ENCODE measurements at places on chromosomes 11 and 22.

GRCh38 chr11:26418386-26418912 lies 86.5 kb downstream of the ANO3 start:
- DNase-seq = no peak

GRCh38 chr11:118792570-118793124 lies 1.7 kb upstream of the DDX6 start:
- DNase-seq = peak; percentile 87

DNA sequence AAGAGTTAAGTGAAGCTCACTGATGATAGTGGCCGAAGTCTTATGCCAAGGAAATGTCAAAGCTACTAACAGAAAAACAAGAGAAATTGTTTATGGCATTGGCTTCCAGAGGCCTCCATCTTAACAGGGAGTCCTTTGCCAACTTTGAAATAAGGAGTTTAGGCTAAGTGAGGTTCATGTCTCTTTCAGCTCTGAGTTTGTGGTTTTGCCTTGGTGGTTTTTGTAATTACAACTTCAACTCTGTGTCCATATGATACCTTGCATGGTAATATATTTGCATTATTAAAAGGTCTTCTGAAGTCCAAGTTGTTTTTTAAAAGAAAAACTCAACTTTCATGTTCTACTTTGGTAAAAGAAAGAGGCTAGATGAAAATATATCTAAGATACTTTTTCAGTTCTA lies 31.4 kb upstream of the ANO5 start:
- DNase-seq = no peak

GRCh38 chr11:129968591-129969419 lies 33.8 kb downstream of the PRDM10 start:
- no peak for DNase-seq

- peak; percentile 71 for DNase-seq
Measured at GRCh38 chr11:2932850-2933251, 3.6 kb upstream of the PHLDA2 start.

DNA sequence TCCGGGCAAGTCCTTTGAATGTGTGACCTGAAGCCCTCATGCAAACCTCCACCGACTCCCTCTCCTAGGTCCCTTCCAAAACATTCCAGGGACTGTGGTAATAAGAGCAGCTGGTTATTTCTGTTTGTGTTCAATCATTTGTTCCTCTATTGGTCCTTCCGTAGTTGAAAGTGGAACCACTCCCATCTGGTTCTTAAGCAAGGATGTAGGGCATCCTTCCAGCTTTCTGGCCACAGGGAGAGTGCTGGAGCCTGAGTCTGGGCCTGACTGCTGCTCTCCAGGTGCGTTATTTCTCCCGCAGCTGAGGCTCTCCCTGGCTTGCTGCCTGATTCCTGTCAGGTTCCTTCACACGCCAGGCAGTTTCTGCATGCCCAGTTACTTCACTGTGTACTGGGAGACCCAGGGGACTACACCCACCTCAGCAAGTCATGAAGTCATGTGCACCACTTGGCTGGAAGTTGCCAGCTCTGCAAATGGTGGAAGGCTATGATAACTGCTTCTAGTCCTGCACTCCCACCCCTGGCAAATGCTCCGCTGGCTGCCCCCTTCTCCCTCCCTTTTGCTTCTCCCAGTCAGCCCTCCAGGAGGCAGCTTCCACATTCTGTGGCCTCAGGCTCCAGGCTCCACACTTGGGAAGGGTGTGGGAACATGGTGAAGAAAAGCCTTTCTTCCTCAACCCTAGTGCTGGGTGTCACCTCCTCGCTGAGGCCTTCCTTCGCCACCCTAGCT lies 4.0 kb upstream of the ALX4 start:
- DNase-seq = no peak

DNA sequence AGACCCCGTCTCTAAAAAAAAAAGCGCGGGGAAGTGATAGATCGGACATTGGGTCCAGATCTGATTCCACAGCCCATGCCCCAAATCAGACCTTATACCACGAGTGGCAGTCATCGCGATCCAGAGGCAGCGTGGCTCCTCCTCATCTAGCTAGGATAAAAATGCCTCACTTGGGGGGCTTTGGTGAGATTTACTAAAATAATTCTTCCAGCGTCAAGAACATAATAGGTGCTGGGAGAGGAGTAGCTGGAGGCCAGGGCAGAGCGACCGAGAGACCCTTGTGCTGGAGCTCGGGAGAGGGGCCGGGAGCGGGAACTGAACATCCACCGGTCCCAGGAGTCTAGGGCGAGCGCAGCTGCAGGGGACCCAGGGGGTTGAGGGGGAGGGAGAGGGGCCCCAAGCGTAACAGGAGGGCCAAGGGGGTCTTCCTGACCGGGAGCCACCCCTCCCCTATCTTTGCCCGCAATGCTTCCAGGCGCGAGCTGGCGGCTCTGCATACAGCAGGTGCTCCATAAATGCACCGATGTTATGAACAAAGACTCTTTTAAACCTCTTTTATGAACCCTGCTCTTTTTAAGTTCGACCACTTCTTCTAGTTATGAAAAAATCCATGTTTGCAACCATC lies 823 bp upstream of the CPT1A start:
- DNase-seq = no peak

- no peak for DNase-seq
Measured at GRCh38 chr11:117074119-117074518, 24.1 kb downstream of the SIK3 start.

GRCh38 chr22:39475902-39476301 lies 19.1 kb downstream of the MGAT3 start:
- DNase-seq = no peak

DNA sequence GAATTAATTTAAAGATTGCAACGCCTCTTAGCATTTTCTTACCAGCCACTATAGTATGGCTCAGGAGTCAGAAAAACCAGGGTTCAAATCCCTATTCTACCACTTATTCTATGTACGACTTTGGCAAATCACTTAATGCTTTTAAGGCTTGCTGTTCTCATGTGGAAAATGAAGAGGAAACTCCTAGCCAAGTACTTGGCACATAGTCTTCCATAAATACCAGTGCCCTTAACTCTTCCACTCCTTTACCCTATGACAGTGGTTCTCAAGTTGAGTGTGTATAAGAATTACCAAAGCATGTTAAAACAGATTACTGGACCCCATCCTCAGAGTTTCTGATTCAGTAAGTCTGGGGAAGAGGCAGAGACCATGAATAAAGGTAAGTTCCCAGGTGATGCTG lies 107.6 kb downstream of the RBFOX2 start:
- DNase-seq = no peak

DNA sequence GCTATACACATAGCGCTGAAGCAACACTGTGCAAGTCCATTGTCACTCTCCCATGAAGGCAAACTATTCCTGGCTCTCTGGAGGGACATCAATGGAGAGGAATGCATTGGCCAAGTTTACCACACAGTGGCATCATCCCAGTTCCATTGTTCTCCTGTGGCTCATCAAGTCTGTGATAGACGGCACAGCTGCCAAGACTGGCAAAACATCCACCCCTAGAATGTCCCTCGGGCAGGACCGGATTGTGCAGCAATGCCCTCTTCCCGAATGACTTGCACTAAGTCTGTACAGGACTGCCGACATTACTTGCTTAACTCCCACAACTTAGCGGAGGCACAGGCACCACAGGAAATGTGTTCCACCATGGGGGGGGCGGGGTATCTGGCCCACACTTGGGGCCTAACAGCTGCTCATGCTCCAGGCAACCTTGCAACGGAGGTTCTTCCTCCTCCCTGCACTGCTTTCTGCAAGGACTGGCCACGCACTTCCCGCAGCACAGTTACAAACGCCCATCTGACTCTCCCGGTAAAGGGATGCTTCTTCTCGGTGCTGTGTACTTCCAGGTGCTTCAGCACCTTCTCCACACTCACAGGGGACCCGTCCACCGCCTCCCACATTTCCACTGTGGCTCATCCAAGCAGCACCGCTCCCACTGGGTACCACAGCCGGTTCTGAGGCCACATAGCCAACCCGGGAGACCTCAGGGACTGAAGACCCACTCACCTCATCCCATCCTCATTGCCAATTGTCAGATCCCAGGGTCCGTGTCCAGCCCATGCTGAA lies 1309.6 kb upstream of the RAG2 start:
- no peak for DNase-seq

DNA sequence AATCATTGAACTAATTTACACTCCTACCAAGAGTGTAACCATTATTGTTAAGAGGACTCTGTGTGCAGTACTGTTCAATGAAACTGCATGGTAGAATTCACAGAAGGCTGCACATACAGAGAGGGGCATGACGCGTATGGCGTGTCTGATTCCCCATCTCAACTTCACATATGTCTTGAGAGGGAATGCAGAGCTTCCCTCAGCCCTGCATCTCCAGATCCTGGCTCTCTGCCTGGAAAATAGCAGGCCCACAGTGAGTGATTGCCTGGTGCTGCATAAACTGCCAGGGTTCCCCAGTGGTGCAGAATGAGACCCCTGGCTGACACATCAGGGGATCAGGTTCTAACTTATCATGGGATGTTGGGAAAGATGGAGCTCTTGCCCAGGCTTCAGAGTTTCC lies 260.2 kb upstream of the ISX start:
- no peak for DNase-seq

DNA sequence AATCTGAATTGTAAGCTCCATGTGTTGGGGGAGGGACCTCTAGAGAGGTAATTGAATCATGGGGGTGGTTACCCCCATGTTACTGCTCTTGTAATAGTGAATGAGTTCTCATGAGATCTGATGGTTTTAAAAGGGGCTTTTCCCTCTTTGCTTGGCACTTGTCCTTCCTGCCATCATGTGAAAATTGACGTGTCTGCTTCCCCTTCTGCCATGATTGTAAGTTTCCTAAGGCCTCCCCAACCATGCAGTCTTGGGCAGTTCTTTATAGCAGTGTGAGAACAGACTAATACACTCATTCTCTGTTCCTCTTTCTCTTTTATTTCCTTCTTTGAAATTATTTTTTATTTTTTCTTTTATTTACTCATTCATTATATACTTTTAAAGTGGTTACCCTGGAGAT lies 239.4 kb downstream of the CSNK2A3 start:
- DNase-seq = no peak

- DNase-seq = no peak
Measured at GRCh38 chr11:63834535-63835157, 4.3 kb upstream of the MARK2 start.

GRCh38 chr22:38240734-38241252 lies 32.0 kb downstream of the TMEM184B start:
- DNase-seq = no peak

GRCh38 chr11:86374586-86374985 lies at the start of gene CCDC81:
CCDC81 (plus strand) TSS chr11:86374887; CDS start chr11:86375164, 277 bp downstream.
- DNase-seq = no peak

- DNase-seq = peak; percentile 22
Measured at GRCh38 chr11:10322830-10323792, 18.2 kb downstream of the ADM start.

GRCh38 chr11:62842171-62842741 lies 2.9 kb upstream of the WDR74 start:
- peak; percentile 44 for DNase-seq

GRCh38 chr11:117481036-117481435 lies 153.4 kb downstream of the CEP164 start:
- DNase-seq = no peak

GRCh38 chr11:95522874-95523273 lies 266.7 kb downstream of the FAM76B start:
- DNase-seq = no peak

GRCh38 chr11:12126344-12127019 lies 16.1 kb downstream of the MICAL2 start:
- peak; percentile 38 for DNase-seq

DNA sequence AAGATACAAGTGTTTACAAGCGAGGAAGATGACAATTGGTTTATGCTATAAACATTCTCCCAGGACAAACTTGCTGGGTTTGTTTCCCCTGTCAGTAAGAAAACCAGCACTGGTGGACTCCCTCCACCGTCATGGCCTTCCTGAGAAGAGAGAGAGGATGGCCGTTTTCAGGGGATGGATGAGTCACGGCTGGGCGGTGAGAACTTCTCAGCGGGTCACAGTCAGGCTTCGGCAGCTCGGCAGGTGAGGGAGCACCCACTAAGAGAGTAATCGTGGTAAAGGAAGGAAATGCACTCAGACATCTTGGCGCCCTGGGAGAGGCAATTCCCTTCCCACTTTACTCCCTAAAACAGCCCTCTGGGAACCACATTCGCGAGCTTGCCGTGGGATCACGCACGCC lies 83.9 kb downstream of the NCAM1 start:
- DNase-seq = no peak

GRCh38 chr11:126355324-126355925 lies at the start of gene ST3GAL4:
ST3GAL4 (plus strand) TSS chr11:126355686; CDS start chr11:126406156, 50,470 bp downstream.
- DNase-seq = peak; percentile 75

- DNase-seq = no peak
Measured at GRCh38 chr11:6992457-6993417, 27.4 kb downstream of the ZNF214 start.

GRCh38 chr11:24070435-24070834 lies 426.4 kb upstream of the LUZP2 start:
- DNase-seq = no peak

GRCh38 chr22:24134090-24134846 lies 47.0 kb upstream of the SUSD2 start:
- peak; percentile 72 for DNase-seq

GRCh38 chr11:15660496-15660895 lies 545.8 kb downstream of the INSC start:
- DNase-seq = no peak

DNA sequence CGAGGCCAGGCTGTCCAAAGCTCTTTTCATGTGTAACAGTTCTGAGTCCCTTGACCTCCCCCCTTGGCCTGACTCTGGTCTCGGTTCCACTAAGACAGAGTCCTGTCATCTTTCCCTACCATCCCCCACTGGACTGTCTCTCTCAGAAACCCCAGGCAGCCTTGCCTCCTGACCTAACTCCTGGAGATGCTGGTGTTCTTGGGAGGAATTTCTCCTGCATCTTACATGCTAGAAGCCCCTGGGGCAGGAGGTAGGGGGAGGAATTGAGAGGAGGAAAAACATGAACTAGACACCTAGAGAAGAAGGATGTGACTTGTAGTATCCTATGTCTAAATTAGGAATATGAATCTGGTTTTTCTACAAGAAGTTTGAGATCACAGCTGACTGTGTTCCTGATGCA lies 648 bp upstream of the IL18BP start:
- DNase-seq = no peak

- DNase-seq = no peak
Measured at GRCh38 chr11:27012234-27012921, 18.5 kb downstream of the FIBIN start.

- DNase-seq = no peak
Measured at GRCh38 chr11:69683764-69684333, 8.7 kb upstream of the LTO1 start.

DNA sequence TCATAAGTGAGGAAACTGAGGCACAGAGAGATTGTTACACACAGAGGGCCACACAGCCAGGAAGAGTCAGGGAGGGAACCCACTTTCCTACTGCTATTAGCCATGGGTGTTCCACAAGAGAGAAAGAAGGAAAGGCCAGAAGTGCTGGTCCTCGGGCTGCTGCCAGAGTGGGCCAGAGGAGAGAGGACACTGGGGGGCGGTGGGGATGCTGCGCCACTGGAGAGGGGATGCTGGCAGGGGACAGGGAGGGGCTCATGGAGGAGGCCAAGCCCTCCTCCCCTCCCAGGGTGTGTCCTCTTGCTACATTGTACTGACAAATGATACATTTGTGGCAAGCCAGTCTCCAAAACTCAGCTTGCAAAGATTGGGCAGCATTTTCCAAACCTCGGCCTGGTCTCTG lies 9.9 kb downstream of the IL10RA start:
- no peak for DNase-seq

GRCh38 chr11:82082976-82083375 lies 650.7 kb downstream of the FAM181B start:
- no peak for DNase-seq

GRCh38 chr22:34198976-34199375 lies 278.7 kb upstream of the LARGE1 start:
- DNase-seq = no peak

- no peak for DNase-seq
Measured at GRCh38 chr22:32531931-32532819, 57.6 kb downstream of the FBXO7 start.

Data from CD4-positive, alpha-beta T cell treated with Interleukin-4 for 1 hour (primary cell).